ENCODE measurements at places on chromosomes 1 and 21.

DNA sequence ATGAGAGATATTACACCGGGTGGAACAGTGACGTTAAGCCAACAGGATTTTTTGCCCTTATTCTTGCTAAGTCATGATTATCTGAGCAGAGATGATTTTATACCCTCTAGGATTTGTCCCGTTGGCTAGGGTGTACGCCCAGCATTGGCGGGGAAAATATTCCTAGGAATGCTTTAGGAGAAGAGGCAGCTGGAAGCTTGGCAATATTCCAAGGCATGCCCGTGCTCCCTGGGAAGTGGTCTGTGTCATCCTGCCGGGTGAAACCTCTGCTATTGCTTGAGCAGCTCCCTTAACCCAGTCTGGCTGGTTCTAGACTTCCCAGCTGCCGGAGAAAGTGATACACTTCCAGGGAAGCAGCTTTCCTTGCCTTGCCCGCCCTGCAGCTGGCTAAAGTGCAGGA is 16.2 kb downstream of the CHRNB2 start:
- no peak for DNase-seq

- no peak for DNase-seq
These were observed 13.4 kb upstream of the ODF2L start for GRCh38 chr1:86409416-86410021.

GRCh38 chr1:156958247-156958714 is 37.8 kb downstream of the LRRC71 start:
- no peak for DNase-seq

DNA sequence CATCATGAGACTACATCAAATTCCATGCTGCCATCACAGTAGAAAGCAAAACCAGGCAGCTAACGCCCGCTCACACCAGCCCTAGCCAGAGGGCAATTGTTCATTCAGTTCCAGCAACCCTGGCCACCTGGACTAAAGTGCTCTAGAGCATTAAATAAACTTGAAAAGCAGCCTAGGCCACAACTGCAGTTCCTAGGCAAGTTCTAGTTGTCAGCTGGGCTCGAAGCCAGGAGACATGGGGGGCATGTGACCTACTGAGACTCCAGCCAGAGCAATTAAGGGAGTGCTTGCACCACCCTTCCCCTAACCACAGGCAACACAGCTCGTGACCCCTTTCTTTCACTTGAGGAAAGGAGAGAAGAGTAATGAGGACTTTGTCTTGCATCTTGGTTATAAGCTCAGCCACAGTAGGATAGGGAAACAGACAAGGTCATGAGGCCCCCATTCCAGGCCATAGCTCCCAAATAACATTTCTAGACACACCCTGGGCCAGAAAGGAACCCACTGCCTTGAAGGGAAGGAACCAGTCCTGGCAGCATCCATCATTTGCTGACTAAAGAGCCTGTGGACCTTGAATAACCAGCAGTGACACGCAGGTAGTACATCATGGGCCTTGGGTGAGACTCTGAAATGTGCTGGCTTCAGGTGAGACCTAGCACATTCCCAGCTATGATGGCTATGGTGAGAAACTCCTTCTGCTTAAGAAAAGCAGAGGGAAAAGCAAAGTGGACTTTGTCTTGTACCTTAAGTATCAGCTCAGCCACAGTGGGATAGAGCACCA is 77.0 kb downstream of the ZZZ3 start:
- DNase-seq, result peak; percentile 37

DNA sequence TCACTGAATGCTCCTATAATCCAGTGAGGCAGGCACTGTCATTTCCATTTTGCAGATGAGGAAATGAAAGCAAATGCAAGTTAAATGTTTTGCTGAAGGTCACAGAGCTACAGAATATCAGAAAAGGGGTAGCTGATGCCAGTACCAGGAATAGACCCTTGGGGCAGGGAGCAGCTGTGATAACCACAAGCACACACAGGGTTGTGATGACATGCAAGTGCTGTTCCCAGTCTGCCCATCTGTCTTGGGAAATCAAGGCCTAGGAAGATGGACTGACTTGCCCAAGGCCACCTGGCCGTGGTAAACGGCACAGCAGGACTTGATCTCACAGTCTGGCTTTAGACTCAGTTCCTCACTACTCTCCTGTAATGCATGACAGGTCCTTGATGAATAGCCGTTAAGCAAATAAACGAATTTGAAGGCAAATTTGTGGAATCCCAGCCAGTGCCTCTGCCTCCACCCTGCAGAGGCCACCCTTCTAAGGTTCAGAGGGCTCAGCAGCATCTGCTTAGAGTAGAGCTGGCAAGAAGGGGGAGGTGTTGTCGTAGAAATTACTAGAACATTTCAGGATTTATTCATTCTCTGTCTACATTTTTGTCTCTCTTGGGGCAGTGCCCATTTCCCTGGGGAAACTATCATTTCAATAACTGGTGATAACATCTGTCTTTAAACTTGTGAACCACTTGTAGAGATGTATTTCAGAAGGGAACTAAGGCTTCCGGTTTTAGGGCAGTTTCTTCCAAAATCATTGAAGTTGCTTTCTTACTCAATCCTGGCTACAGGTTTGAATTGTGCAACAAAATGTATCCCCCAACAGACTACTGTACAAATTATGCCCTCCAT is 53.2 kb upstream of the MRPS6 start:
- DNase-seq, result no peak

DNA sequence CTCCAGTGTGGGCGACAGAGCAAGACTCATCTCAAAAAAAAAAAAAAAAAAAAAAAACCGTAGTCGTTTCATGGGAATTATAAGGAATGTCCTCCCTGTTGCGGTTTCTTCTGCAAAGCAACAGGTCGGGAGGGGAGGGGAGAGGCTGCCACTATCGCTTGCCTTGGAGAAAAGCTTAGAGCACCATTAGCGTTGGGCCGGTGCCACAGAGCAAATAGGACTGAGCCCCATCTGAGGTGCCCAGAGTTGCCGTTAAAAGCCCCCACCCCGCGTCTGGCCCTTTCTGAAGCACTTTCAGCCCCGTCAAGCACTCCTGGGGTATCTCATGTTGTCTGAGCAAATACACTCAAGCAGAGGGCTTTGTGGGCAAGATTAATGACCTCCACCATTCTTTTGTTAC is 2.2 kb downstream of the RIPPLY3 start:
- DNase-seq, result no peak

- DNase-seq, result no peak
These were observed 111.5 kb upstream of the ETV3 start for GRCh38 chr1:157249739-157250138.

DNA sequence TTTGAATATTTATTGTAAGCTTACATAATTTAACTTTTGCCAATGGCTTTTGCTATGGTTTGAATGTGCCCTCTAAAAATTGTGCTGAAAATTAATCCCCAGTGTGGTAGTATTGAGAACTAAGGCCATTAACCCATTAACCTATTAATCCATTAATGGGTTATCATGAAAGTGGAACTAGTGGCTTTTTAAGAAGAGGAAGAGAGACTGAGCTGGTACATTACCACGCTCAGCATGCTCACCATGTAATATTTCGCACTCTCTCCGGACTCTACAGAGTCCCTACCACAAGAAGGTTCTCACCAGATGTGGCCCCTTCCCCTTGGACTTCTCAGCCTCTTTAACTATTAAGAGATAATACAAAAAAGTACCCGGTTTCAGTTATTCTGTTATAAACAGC is 164.4 kb upstream of the ZRANB2 start:
- DNase-seq, result no peak

DNA sequence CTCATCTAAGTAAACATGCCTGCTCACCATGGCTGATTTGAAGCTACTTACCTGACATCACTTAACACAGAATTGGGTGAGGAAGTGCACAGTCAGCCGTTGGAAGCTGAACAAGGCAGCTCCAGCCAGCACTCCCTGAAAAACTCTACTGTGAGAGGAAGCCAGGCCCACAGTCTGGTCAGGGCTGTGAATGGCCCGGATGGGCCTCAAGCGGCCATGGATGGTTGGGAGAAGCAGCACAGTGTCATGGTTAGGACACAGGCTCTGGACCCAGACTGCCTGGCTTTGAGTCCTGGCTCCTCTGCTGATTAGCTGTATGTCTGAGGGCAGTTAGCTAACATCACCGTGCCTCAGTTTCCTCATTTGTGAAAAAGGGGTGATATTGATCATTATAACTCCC is 267.8 kb downstream of the GRIK3 start:
- no peak for DNase-seq

DNA sequence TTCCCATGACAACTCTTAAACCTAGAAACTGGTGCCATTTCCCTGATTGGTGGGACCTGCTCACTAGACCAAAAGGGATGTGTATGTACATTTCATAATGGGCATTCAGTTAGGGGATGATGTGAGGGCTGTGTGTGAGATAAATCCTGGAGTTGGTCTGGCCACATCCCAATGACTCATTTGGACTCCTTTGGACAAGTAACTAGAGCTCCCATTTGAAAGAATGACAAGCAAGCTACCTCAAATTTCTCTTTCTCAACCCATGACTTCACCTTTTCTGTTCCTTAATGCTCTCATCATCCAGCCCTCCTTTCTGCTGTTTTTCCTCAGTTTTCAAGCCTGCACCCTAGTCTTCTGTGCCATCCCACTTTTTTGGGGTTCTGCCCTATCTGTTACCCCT is 27.9 kb downstream of the EBNA1BP2 start:
- DNase-seq, result no peak

DNA sequence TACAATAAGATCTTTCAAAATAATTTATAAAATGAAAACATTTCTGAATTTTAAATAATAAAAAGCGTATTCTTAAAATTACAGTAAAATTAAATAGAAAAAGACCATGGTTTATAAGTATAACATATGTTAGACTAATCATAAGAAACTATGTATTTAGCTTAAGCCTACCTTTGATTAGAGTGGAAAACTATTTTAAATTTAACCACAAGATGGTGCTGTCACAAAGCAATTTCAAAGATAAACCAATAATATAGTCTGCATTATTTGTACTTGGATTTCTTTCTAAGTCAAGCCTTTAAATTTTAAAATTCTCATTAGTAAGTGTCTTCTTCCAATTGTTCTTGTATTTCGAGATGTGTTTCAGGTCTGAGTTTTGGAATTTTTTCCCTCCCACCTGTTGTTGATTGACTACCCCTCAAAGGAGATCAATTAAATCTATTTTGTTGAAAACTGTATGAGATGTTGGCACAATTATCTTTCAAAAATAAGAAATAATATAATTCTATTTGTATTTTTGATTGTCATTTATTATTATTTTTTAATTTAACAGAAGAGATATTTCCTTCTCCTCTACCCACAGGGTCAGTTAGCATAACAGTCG is 459.8 kb downstream of the KCNT2 start:
- no peak for DNase-seq

GRCh38 chr1:93734999-93735398 is 53.4 kb upstream of the BCAR3 start:
- DNase-seq, result no peak

DNA sequence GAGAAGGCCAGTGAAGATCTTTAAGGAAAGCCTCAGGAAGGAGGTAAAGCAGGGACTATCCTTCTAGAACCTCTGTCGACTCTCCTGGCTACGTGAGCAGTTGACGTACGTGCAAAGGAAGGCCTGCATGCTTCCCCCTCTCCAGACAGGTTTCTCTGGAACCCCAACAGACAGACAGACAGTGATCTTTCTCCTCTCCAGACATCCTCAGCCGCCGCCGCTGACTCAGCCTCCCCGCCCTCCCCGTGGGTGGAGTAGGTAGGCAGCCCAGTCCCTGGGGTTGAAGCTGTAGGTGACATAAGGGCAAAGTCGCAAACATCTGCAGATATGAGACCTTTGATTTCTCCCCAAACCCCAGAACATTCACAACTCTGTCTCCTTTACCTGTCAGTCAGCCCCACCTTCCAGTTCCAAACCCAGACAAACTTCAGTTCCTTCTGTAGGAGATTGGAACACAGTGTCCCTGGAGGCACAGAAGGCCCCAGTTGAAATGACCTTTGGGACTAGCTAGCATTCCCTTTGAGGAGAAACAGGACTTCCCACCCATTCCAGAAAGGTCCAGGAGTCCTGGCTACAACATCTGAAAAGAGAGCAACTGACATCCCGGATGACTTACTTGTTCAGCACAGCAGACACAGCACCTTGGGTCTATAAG is 146.0 kb upstream of the JUN start:
- DNase-seq, result no peak

- no peak for DNase-seq
These were observed 55.0 kb downstream of the TRAF5 start for GRCh38 chr1:211381481-211382181.

DNA sequence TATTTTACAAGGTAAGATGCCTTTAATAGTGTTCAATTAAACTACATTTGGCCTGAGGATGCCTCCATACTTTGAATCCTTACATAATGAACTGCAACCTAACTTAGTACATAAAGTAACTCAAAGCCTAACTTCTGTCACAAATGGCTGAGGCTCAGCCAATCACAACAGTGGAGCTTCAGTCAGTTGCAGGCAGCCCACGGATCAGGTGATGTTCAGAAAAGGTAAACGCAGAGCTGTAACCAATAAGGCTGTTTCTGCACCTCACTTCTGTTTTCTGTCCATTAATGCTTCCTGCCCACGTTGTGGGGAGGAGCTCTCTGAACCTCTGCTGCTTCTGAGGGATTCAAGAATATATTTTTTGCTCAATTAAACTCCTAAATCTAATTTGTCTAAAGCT is 94.8 kb upstream of the KIAA0040 start:
- DNase-seq, result no peak

- DNase-seq, result no peak
These were observed 110.6 kb upstream of the ADAMTS5 start for GRCh38 chr21:27077501-27077900.

DNA sequence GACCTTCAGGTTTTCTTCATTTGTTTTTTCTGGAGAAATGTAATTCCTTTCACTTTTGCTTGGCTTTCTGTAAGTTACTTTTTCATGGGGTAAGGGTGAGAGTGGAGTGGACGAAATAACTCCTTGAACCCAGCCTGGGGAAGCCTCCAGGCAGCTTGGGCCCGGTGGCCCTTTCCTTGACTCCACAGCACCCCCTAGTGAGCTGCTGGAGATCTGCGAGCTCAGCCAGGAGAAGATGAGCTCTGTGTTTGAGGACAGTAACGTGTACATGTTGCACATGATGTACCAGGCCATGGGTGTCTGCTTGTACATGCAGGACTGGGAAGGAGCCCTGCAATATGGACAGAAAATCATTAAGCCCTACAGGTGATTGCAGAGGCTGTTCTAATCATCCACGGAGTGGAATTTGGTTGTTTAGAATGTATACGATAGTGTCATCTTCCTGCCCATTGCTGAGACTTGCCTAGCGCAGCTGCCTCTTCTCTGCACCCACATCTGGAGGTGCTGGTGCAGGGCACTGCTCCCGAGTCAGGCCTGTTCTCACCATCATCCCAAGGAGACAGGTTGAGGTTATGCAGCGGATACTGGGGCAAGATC is 51.0 kb downstream of the SMYD2 start:
- no peak for DNase-seq

GRCh38 chr1:111441573-111442192 is 7.4 kb downstream of the WDR77 start:
- DNase-seq, result no peak

- no peak for DNase-seq
These were observed 26.8 kb downstream of the C8A start for GRCh38 chr1:56881417-56881816.
